ENCODE measurements at places on chromosomes 12 and 14.

DNA sequence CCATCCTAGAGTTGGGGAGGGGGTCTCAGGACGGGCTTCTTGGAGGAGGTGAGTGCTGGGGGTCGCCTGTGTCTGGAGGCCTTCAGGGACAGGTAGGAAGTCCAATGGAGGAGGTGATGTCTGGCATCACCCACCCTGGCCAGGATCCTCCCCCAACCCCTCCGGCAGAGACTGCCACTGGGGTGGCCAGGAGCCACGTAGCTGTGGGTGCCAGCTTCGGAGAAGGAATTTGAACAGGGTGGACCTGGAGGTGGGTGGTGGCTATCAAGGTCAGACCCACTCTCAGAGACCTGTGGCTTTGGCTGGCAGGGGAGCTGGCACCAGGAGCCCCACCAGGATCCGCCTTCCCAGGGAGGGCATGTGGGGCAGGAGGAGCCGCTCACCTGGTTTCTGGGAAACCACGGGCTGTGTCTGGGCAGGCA, 9.1 kb downstream of the CEP170B start:
- DNase-seq: no peak

DNA sequence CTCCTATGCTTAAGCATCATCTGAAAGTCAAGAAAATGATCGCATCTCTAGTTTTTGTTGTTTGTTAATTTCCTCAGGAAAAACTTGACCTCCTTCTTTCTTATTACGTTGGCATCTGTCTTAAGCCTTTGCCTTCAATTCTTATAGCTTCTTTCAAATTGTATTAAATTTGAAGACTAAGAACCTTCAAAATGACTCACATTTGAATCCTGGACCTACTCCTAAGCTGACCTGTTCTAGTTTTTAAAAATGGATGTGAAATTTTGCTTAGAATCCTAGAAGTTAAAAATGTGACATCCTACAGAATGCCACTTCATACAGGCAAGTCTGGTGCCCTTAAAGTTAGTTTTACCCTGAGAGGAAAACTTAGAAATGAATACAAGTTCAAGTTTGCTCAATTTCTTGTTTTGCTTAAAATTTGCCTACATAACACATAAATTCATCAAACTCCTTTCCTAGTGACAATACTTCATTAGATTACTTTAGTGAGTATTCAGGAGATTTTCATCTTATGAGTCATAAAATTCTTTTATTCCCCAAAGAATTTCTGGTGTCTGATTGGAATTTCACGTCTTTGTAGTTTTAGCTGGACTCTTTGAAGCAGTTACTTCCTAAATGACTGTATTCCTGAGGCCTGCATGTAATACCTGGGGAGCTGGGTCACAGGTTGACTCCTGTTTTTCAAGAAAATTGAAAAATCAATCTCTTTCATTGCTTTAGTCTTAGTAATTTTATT, 152.3 kb downstream of the MSRB3 start:
- no peak for DNase-seq

- no peak for DNase-seq
Measured at GRCh38 chr14:68573126-68573525, 219.7 kb downstream of the ZFP36L1 start.

GRCh38 chr14:99176156-99176945, 95.6 kb downstream of the BCL11B start:
- no peak for DNase-seq

GRCh38 chr12:84689638-84690037, 223.0 kb downstream of the SLC6A15 start:
- DNase-seq: no peak

- no peak for DNase-seq
Measured at GRCh38 chr12:52122540-52122871, 43.0 kb downstream of the SMIM41 start.

- no peak for DNase-seq
Measured at GRCh38 chr14:104545151-104545941, 34.2 kb upstream of the C14orf180 start.

- DNase-seq: no peak
Measured at GRCh38 chr14:28254768-28255167, 511.8 kb upstream of the FOXG1 start.

- no peak for DNase-seq
Measured at GRCh38 chr14:64877846-64878245, 1.9 kb downstream of the SPTB start.

GRCh38 chr12:110039085-110039807, 9.1 kb downstream of the C12orf76 start:
- no peak for DNase-seq

GRCh38 chr14:97902630-97903029, 1105.4 kb downstream of the VRK1 start:
- no peak for DNase-seq

DNA sequence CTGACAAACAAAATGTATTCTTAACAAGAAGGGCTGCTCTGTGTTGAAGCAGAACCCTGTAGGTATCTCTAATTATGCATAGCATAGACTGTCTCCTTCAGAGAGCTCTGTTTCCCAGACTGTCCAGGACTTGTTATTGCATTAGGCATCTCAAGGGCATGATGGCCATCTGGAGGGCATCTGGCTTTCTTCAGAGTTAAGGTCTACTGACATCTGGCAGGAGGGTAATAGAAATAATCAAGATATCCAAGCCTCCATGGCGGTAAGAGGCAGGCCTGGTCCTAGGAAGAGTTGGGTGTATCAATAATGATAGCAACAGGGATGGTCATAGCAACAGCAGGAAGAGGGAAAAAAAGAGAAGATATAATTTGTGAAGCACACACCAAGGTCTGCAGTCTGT, 161.2 kb downstream of the TTC8 start:
- DNase-seq: no peak

DNA sequence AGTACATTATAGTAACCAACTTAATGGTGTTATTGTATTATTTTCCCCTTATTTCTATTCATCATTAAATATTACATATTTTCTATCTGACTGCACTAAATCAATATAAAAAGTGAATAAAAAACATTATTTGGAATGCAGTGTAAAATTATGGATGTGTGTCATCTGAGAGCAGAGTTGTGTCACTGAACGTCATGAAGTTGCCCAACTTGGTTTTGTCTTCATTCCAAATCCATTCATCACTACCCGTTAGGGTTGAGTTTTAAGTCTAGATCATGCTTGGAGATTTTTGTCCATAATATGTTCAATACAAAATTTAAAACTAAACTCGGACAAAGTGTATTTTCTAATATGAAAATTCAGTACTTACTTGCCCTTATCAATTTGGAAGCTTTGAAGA, 16.1 kb downstream of the KLRF1 start:
- no peak for DNase-seq

Data from activated CD4-positive, alpha-beta T cell treated with anti-CD3 and anti-CD28 coated beads for 24 hours (primary cell).